Dorsolateral prefrontal cortex (tissue), 122 donors: ENCODE measurements at places on chromosomes 6 and 20. TPM values are rescaled to one million over a fixed set of nuclear protein-coding genes. Genes with fewer than 3 reads are reported as not detected.

Gene LTA
- not detected for total RNA-seq

Gene SIRPA
- 279 TPM for total RNA-seq

Gene MYT1
- 10.7 TPM for total RNA-seq

Gene E2F3
- total RNA-seq, result 11.8 TPM

GRCh38 chr20:37726321-37726720 lies 32.5 kb downstream of the CTNNBL1 start:
- no peak for DNase-seq

DNA sequence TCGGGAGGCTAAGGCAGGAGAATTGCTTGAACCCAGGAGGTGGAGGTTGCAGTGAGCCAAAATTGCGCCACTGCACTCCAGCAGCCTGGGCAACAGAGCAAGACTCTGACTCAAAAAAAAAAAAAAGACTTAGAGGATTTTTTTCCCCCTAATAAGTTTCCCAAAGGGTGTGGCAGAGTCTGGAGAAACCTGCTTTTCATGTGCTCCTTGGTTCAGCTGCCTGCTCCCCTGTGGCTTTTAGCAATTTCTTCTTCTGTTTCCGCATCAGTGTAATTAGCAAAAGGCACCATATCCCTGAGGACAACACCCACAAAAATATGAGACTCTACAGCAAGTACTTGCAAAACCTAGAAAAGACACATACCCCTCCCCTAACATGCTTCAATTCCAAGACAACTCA lies 28.6 kb upstream of the ZNF133 start:
- no peak for DNase-seq

GRCh38 chr6:142874676-142875075 lies 70.3 kb downstream of the HIVEP2 start:
- DNase-seq, result no peak

GRCh38 chr20:50844430-50845100 lies 49.7 kb downstream of the BCAS4 start:
- DNase-seq, result no peak

DNA sequence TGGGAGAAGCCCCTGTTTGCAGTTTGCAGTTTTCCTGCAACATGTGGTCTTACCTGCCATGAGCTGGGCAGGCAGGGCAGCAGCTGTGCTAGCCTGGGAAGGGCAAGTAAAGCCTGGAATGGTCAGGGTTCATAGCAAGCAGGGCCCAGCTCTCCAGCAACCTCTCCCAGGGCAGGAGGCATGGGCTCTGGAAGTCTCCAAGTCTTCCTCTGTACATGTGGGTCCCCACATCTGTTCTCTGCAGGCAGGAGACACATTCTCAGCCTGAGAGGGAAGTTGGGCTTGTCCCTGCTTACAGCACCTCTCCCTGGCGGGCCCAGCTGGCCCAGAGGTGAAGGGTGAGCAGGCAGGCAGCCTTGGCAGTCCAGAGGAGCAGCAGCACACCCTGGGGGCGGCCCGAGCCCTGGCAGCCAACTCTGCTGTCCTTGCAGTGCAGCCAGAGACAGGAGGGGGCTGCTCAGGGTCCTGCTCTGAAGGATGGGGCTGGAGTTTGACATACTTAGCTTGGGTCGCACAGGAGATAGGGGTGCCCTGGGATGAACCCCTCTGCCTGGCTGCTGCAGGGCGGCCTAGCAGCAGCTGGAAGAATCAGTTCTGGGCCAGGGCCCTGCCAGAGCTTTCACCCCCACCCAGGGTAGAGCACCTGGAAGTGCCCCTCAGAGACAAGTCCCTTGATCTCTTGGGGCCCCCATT lies 176.0 kb downstream of the MRPL14 start:
- no peak for DNase-seq

GRCh38 chr20:407133-407952 lies 756 bp upstream of the RBCK1 start:
- peak; percentile 74 for DNase-seq
